ENCODE measurements at places on chromosomes 16 and 17.
A peak's percentile ranks its signal among the peaks of the same experiment; 100 is the strongest.

DNA sequence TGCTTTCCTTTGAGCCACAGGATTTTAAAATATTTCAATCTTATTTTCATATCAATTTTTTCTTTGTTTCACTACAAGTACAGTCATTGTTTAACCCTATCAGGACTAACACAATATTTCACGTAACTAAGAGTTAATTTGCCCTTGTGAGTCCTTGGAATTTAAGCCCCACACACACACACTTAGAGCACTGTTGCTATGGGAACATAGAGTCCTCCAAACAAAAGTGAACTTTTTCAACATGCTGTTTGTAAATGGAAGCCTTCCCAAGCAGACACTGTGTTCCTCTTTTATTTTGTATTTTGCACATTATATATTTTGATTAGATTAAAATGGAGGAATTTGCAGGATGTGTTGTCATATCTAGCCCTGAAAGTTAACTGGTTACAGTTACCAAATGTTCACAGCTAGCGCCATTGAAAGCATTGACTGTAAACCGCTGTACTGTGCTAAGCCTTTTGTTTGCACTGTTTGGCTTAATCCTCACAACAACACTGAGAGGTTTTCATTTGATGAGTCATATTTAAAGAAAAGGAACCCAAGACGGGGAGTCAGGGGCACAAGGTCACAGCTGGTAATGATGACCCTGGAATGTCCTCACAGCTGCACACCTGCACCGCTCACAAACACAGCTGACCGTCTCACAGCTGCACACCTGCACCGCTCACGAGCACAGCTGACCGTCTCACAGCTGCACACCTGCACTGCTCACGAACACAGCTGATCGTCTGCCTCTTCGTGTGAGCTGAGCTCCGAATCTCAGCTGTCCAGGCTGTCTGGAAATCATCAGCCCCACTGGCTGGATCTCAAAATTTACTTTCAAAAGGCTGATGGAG lies 6.3 kb downstream of the HSBP1 start:
- no peak for DNase-seq

- no peak for DNase-seq
Measured at GRCh38 chr16:75203096-75203495, 3.9 kb downstream of the CTRB2 start.

DNA sequence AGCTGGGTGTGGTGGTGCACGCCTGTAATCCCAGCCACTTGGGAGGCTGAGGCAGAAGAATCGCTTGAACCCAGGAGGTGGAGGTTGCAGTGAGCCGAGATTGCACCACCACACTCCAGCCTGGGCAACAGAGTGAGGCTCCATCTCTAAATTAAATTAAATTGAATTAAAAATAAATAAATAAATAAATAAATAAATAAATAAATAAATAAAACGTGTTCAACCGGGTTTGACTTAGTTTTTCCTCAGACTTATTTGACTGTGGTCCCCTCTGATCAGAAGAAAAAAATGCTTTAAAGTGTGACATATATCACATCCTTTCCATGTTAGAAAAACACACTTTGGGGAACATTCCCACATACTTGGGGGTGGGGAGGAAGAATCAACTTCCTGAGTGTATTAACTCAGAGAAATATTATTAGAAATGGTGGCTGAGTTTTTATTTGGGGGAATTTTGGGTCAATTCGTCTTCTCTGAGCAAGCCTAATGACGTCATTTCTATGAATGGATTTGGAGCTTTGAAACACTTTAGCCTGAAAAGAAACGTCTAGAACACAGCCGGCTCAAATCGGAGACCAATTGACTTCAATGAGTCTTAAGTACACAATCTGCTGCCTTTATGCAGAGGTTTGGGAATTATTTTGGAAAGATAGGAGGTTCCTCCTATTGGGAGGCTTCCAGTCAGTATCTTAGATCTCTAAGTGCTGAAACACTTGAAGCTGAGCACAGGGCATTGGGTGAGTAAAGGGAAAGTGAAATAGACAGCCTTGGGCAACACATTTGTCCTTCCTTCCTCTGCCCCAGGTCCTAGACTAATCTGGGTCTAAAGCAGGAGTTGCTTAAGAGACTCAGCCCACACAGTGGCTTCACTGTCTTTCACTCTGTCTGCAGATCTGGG lies 132.6 kb downstream of the PITPNC1 start:
- no peak for DNase-seq

GRCh38 chr16:8675183-8676159 lies 1.1 kb downstream of the ABAT start:
- DNase-seq = peak; percentile 26

DNA sequence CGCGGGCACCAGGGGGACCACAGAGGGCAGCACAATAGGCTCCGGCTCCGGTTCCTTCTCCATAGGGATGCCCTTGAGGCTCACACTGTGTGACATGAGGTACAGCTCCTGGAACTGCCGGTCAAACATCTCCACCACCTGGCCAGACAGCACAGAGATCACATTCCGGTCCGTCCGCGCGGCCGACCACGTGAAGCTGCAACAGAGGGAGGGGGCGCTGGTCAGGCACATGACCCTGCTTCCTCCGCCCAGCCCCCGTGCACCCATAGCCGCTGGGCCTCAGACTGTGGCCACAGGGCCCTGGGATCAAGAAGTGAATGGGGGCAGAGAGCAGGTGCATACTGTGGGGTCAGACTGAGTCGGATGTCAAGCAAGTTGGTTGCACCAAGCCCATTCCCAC lies 25.9 kb downstream of the FAM83G start:
- DNase-seq = no peak

DNA sequence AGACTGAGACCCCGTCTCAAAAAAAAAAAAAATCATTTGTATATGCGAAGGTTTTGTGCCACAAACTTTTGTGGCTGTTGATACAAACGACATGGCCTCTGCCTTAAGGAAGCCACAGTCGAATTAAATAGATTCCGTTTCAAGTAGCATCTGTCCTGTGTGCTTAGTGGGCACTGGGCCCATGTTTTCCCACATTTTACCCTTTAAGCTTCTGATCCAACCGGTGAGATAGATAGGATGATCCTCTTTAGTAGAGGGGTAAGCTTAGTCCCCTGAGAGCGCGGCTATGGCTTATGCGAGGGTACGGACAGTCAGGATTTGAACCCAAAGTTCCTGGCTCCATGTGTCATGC lies 776 bp upstream of the TMEM219 start:
- no peak for DNase-seq

DNA sequence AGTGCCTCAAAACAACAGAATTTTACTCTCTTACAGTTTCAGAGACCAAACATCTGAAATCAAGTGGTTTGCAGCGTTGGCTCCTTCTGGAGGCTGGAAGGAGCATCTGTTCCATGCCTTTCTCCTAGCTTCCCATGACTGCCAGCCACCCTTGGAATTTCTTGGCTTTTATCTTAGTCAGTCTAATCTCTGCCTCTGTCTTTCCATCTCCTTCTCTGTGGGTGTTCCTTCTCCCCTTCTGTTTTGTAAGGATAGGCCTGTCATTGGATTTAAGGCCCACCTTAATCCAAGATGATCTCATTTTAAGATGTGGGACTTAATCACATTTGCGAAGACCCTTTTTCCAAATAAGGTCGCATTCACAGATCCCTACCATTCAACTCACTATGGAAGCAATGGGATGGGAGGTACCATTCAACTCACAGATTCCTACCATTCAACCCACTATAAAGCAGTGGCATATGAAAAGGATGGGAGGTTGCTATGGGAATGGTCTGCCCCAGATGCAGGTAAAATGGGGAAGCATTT lies 321.8 kb downstream of the WWOX start:
- no peak for DNase-seq

GRCh38 chr16:85577899-85578598 lies 35.1 kb upstream of the GSE1 start:
- DNase-seq = no peak

DNA sequence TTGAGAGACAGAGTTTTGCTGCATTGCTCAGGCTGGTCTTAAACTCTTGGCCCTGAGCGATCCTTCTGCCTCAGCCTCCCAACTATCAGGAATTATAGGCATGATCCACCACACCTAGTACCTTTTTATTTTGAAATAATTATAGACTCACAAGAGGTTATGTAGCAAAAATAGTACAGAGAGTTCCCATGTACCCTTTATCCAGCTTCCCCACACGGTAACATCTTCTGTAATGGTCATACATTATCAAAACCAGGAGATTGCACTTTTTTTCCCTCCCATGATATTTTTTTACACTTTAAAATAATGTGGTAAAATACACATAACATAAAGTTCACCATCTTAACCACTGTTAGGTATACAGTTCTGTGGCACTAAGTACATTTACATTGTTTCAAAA lies 28.8 kb upstream of the CACNG4 start:
- no peak for DNase-seq

- no peak for DNase-seq
Measured at GRCh38 chr17:12959441-12959840, 58.4 kb downstream of the ELAC2 start.

DNA sequence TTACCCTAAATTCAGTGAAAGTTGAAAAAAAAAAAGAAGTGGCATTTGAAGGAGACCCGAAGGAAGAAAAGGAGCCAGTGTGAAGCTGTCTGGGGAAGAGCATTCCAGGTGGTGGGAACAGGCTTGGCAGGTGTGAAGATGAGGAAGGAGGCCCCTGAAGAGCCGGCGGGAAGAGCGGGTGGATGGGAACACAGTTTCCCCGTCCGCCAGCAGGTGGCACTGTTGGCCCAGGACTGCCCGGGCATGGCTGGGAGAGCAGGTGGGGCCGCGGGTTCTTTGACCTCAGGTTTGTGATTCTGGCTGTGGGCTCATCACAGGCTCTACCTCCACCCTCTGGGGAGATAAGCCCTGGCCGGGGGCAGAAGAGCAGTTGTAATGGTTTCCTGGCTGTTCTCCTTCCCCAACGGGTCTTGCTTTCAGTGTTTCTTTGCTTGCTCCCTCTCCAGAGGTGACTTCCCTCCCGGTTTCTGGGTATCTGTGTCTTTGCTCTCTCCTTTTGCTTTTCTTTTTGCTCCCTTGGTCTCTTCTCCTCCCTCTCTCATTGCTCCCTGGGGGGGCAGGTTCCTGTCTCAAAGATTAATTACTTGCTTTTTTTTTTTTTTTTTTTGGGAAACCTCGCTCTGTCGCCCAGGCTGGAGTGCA lies 32.3 kb downstream of the RAP1GAP2 start:
- DNase-seq = peak; percentile 70

DNA sequence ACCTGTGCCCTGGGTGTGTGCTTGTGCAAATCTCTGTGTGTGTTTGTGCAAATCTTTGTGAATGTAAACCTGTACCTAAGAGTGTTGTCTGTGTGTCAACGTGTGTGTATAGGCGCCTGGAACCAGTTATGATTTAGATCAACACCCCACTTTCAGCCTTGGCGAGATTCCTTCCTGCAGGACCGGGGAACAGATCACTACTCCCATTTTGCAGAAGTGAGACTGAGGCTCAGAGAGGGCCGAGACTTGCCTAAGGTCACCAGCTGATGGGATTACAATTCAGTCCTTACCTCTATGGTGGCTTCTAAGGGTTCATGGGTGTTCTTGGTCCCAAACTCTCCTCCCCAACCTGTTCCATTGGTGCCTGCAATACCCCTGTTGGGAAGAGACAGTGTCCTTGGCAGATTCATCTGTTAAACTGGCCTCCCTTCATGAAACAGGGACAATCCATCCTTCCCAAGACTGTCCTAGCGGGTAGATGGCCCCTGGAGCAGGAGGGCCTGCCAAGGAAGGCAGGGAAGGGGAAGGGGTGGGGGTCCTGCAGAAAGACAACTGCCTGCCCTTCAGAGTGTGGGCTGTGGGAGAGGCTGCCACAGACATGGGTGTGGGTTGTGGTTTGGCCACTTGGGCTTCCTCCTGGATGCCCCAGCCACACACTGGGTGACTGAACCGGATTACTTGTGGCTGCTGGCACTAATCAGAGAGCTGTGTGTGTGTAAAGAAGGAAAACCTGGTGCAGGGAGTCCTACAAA lies 6.9 kb upstream of the MAPK7 start:
- DNase-seq = no peak

- DNase-seq = no peak
Measured at GRCh38 chr16:82452004-82452756, 174.6 kb upstream of the CDH13 start.

DNA sequence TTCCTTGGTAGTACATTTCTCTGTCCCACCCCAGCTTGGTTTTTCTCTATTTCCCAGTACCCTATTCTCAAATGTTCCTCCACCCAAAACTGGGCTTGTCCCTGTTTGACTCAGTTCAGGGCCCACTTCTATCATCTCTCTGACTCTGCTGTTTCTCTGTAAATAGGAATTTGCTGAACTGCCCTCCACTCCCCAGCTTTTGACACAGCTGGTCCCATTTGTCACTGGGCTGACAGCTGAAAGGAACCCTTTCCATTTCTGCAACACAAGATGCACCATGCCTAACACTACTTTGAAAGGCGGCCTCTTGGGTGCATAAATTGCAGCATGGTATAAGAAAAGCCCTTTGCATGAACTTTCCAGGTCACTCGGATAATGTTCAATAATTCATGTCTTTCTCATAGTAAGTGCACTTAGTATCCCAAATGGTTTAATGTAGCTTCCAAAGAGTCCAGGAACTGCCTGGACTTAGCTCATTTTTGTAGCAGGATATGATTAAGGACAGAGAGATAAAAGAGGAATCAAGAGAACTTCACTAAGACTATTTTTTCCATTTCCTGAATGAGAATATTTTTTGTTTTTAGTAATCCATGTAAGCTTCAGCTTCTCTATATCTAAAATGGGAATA lies 256.7 kb downstream of the CDH11 start:
- no peak for DNase-seq

- DNase-seq = no peak
Measured at GRCh38 chr17:73068322-73069153, 23.9 kb downstream of the SLC39A11 start.

GRCh38 chr17:61072648-61073047 lies 327.0 kb upstream of the TBX2 start:
- no peak for DNase-seq

DNA sequence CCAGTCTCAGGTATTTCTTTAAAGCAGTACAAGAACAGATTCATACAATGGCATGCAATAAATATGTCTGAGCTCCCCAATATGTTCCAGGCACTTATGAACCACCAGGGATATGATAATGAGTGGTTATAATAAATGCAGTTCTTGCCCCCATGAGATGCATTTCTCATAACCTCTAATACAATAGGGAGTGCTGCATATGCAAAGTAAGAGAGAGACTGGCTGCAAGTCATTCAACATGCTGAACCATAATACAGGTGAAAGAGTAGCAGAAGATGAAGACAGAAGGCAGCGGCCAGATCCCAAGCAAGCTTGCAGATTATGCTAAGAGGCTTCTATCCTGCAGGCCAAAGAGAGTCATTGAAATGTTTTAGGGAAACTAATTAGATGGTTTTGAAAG lies 96.7 kb downstream of the CHD9NB start:
- no peak for DNase-seq

DNA sequence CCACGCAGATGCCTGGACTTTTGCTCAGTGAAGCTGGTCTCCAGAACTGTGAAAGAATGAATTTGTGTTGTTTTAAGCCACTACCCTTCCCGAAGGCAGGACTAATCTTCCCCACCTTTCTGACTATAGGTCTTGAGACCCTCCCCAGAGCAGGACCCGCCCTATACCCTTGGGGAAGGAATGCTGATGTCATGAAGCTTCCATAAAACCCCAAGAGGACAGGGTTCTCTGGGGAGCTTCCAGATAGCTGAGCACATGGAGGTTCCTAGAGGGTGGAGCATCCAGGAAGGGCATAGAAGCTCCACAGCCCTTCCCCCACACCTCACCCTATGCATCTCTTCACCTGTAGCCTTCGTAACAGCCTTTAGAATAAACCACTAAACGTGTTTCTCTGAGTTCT lies 287.8 kb downstream of the SOX9 start:
- DNase-seq = no peak

GRCh38 chr17:47915776-47916398 lies 19.9 kb downstream of the SP2 start:
- DNase-seq = no peak

GRCh38 chr17:34784526-34784925 lies 176.7 kb downstream of the CCT6B start:
- no peak for DNase-seq

- no peak for DNase-seq
Measured at GRCh38 chr16:1378087-1378803, 26.5 kb downstream of the GNPTG start.

All from stimulated activated CD8-positive, alpha-beta memory T cell treated with anti-CD3 and anti-CD28 coated beads, Interleukin-7, amount 100 ng/mL, for 1 hour (primary cell).